GM20000 (cell line): ENCODE measurements at places on chromosomes 13 and 19.

DNA sequence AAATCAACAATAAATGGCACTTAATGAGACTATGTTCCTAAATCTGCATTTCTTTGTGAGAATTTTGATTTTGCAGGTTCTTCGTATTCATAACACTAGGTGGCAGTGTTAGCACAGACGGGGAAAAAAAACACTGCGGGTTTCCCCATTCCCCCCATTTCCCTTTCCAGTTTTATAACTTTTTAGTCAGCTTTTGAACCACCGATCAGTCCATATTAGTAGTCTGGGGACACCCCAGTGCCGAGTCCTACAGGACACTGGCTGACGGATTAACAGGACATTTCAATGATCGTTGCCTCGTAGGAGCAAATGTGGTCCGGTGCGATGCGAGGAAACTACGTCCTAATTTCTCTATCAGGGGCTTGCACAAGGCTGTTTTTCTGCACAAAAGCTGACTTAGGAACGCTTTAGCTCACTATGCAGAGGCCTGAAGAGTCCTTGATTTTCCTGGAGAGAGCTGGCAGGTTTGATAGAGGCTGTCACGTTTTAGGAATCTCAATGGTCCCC lies 234.3 kb downstream of the LMO7 start:
- DNase-seq: peak; percentile 39

DNA sequence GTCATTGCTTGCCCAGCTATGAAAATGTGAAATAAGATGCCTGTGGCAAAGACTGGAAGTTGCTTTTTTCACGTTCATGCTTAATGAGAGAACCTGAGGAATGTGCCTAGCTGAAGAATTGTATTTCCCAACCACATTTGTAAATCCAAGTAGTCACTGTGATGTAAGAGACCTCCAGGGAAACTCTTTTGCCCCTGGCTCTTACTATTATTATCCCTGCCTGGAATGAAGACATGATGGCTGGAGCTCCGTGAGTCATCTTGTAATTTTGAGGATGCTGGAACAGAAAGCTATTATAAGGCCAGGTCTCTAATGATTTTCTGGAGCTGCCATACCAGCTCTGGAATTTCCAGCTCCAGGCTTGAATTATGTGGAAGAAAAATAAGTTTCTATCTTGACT lies 894.3 kb downstream of the DIAPH3 start:
- DNase-seq: no peak

GRCh38 chr13:76378767-76379166 lies 507.4 kb downstream of the KCTD12 start:
- DNase-seq: no peak

DNA sequence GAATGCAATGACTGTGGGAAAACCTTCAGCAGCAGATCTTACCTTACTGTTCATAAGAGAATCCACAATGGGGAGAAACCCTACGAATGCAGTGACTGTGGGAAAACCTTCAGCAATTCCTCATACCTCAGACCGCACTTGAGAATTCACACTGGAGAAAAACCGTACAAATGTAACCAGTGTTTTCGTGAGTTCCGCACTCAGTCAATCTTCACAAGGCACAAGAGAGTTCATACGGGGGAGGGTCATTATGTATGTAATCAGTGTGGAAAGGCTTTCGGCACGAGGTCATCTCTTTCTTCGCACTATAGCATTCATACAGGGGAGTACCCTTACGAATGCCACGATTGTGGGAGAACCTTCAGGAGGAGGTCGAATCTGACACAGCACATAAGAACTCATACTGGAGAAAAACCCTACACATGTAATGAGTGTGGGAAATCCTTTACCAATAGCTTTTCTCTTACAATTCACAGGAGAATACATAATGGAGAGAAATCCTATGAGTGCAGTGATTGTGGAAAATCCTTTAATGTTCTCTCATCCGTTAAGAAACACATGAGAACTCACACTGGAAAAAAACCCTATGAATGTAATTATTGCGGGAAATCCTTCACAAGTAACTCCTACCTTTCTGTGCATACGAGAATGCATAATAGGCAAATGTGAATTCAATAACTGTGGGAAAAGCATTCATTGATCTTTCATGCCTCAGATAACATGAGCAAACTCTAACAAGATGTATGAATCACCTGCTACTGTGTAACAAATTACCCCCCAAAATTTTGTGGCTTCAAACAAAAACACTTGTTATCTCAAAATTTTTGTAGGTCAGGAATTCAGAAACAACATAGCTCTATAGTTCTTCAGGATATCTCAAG lies 13.8 kb downstream of the ZNF557 start:
- DNase-seq: no peak

DNA sequence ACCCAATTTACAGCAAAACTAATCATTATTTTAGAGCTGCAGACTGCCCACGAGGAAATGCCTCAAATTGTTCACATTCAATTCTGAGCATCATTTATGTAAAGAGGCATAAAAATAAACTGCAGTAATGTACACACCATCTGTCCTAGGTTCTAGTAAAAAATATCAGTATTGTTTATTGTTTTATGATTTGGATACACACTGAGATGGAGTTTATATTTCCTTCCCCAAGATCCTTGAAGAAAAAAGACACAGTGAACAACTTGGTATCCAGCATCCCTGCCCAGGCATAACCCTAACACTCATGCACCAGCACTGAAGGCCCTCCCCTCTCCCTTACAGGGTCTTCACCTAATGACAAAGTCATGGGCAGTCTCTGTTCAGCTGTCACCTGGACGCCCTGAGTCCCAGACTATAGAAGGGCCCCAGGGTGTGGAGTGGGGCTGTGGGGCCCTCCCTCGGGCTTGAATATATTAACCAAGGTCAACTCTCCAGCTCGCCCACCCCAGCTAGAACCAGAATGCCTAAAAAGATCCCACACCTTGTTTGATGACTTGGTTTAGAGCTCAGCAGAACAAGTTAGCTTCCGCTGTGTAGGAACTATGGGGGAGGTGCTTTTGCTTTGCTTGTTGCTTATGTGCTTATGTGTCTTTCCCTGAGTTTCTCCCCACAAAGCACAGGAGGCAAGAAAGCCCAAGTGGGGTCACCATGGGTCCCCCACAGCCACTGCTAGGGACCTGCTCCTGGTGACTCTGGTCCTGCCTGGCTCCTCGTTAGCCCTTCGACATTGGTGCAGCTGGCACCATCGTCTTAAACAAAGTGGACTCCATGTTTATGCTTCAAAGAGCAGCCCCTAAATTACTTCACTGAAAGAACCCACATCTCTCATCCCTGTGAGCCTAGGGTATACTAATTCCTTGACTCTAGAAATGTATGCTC lies 111.1 kb downstream of the COL4A1 start:
- DNase-seq: no peak

DNA sequence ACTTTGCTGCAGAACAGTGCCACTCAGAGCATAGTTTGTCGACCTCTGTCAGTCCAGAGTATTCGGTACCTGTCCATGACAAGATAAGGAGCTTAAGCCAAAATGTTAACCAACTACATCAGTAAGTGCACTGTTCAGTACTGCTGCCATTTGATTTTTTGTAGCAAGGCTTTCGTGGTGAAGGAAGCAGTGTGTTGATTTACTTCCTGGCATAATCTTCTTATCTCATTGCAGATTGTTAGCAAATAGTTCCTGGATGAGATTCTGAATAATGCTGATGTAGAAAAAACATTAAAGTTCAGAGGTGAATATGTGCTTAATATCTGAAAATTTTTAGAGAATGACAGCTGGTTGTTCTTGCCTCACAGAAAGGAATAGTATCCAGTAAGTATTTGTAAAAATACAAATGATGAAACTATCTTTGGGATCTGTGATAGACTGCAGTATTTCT lies 85.7 kb downstream of the LRRC63 start:
- no peak for DNase-seq

DNA sequence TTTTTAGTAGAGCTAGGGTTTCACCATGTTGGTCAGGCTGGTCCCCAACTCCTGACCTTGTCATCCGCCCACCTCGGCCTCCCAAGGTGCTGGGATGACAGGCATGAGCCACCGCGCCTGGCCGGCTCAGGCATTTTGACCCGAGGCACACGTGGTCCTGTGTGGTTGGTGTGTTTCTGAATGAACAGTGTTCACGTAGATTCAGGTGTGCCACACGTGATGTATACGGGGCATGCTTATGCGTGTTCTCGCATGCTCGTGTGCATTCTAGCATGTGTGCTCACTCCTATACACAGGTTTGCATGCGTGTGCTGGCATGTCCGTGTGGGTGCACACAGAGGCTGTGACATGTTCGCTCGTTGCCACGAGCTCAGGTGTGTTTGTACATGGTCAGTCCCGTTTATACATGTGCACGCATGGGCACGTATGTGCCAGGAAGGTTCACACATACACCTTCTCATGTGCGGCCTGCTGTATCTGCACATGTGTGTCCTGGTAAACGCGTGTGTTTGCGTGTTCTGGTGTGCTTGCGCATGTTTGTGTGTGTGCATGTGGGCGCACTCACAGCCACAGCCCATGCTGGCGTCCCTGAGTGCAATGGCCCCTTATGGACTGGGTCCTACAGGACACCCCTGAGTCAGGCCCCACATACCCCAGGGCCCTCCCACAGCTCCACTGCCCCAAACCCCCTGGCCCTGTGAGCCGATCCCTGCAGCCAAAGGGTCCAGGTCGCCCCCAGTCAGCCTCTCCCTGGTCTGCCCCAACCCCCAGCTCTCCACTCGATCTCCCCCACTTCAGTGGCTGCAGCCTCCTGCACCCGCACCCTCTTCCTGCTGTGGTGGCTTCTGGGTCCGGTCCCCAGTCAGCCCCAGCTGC lies 20.6 kb upstream of the TCF3 start:
- DNase-seq: no peak

GRCh38 chr13:48400850-48401291 lies 12.0 kb downstream of the LPAR6 start:
- peak; percentile 9 for DNase-seq

GRCh38 chr19:50658441-50659317 lies 9.4 kb downstream of the C19orf81 start:
- peak; percentile 84 for DNase-seq

DNA sequence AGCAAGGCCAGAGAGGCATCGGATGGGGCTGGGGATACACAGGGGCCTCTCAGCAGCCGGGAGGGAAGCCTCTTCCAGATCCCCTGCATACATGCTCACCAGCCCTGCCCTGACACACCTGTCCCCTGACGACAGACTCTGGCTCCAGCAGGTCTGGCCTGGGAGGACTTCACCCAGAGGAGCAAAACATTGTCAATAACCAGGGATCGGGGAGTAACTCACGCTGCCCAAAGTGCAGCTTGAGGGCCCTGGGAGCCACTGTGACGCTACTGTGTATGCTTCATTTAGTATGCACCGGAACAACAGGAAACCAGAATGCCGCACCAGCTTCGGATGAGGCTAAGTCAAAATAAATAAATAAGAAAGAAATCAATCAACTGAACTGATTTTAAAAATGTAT lies 12.4 kb upstream of the CD22 start:
- no peak for DNase-seq

GRCh38 chr13:34162544-34162933 lies 344.6 kb downstream of the RFC3 start:
- DNase-seq: no peak

DNA sequence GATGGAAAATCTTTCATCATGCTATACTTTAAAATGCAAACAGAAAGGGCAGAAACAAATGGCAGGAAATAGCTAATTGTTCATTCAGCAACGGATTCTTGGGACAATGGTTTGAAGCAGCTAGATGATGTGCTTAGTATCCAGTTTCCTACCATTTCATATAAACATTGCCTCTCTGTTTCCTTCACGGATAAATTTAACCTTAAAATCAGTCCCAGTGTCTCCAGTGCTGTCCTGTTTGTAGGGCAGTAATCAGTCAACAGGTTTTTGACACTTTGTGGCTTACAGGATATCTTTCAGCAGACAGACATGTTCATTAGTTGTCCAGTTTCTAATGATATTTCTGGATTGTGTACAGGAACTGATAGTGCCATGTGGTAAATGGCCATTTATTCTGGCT lies 24.7 kb upstream of the RB1 start:
- no peak for DNase-seq

GRCh38 chr13:84470528-84470927 lies 588.3 kb upstream of the SLITRK1 start:
- DNase-seq: no peak

- DNase-seq: peak; percentile 48
Measured at GRCh38 chr19:14495672-14496028, 277 bp downstream of the GIPC1 start.

- DNase-seq: no peak
Measured at GRCh38 chr19:54696117-54696548, 28.1 kb upstream of the KIR3DL3 start.

GRCh38 chr13:25227690-25228089 lies 55.6 kb upstream of the AMER2 start:
- DNase-seq: no peak

- no peak for DNase-seq
Measured at GRCh38 chr19:48862827-48863226, 5.6 kb downstream of the PLEKHA4 start.

DNA sequence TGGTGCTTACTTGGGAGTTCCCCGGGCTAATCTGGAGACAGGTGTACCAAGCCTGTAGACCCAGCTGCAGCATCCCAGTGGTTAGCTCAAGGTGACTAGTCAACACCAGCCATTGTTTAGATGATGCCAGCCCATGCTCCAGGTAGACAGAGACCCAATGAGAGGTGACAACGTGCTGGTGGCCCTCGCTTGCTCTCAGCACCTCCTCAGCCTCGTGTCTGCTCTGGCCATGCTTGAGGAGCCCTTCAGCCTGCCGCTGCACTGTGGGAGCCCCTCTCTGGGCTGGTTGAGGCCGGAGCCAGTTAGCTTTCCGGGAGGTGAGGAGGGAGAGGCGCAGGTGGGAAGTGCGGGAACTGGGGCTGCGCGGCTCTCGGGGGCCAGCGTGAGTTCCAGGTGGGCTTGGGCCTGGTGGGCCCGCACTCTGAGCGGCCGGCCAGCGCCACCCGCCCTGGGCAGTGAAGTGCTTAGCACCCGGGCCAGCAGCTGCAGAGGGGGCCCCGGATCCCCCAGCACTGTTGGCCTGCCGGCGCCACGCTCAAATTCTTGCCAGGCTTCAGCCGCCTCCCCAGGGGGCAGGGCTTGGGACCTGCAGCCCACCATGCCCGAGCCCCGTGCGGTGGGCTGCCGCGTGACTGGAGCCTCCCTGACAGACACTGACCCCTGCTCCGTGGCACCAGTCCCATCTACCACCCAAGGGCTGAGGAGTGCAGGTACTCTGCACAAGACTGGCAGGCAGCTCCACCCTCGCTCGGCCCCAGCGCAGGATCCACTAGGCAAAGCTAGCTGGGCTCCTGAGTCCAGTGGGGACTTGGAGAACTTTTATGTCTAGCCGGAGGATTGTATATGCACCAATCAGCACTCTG lies 85.9 kb upstream of the VSTM2B start:
- DNase-seq: no peak

DNA sequence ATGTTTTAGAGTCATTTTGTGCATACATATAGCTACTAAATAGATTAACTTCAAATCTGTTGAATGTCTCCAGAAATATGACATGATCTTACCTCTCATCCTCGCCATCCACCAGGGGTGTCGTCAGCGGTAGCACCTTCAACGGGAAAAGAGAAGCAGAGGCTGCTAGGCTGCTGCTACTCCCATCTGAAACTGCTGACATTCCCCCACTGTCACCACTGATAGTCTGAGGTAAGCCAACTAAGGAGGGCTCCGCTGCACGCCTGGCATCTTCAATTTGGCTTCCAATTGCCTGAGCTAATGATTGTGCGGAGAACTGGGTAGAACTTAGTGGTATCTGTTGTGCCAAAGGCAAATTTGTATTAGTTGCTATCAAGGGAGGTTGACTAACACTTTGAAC lies 3.1 kb downstream of the TSC22D1 start:
- DNase-seq: no peak

GRCh38 chr19:33437821-33438671 lies 64.5 kb downstream of the CEBPG start:
- DNase-seq: no peak
